Right hindlimb (tissue), 1 donor: ENCODE measurements at places on chromosomes 1 and 21.

- no peak for DNase-seq
These were observed 63.1 kb upstream of the SH3GLB1 start for GRCh38 chr1:86641318-86641717.

GRCh38 chr1:20726118-20726911, 6.2 kb downstream of the SH2D5 start:
- DNase-seq = no peak

DNA sequence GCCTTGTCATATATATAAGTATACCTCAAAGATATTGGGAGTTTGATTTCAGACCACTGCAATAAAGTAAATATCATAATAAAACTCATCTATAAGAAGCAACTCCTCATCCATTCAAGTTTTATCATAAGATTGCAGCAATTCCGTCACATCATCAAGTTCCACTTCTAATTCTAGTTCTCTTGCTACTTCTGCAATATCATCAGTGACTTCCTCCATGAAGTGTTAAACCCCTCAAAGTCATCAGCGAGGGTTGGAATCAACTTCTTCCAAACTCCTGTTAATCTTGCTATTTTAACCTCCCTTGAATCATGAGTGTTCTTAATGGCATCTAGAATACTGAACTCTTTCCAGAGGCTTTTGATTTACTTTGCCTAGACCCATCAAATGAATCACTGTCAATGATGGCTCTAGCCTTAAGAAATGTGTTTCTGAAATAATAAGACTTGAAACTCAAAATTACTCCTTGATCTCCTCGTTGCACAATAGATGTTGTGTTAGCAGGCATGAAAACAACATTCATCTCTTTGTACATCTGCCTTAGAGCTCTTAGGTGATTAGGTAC, 88.3 kb downstream of the RPE65 start:
- DNase-seq = no peak

DNA sequence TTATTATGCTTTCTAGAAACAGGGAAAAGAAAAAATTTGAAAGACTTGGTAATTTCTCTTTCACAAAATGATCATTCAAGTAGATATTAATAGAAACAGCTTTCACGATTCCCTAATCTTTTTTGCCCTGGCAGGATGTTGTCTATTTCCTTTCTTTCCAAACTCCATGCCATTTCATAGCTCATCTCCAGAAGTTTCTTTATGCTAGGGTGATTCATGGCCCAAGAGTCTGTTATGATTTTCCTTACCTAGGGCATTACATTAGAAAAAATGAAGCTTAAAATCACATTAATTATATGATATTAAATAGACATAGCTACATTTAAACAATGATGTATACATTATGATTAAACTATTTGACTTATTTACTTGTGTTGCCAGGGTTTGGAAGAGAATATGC, 762.1 kb downstream of the LTN1 start:
- no peak for DNase-seq

GRCh38 chr1:61132645-61133334, 50.4 kb downstream of the NFIA start:
- no peak for DNase-seq

- DNase-seq = no peak
These were observed 595 bp downstream of the EXOC8 start for GRCh38 chr1:231337043-231337471.

- DNase-seq = no peak
These were observed 298.5 kb downstream of the PCP4 start for GRCh38 chr21:40165773-40166070.

GRCh38 chr1:204031098-204031710, 41.7 kb upstream of the SOX13 start:
- no peak for DNase-seq

GRCh38 chr1:200972985-200973742, 50.4 kb downstream of the KIF21B start:
- DNase-seq = peak; percentile 19

DNA sequence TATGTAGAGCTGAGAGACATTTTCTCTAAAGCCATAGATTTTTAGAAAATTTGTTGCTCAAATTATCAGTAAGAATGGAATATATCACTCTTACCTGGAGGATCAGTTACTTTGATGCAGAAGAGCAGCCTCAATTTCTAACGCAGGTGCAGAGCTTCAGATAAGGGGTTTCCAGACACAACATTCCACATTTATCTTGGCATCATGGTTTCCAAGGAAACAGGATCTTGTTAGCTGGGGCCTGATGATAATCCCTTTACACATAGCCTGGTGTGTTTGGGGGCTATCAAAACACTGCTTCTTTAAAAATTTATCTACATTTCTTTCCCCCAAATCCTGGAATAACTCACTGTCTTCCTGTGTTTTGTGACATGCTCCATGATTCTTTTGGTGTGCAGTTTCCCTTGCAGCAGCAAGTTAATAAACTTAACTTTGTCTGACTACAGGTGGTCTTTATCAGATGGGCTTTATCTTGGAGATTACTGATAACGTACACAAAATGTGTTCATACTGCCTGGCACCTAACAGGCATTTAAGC, 2.7 kb upstream of the STX12 start:
- no peak for DNase-seq

- no peak for DNase-seq
These were observed 10.5 kb upstream of the LAX1 start for GRCh38 chr1:203754455-203754864.

DNA sequence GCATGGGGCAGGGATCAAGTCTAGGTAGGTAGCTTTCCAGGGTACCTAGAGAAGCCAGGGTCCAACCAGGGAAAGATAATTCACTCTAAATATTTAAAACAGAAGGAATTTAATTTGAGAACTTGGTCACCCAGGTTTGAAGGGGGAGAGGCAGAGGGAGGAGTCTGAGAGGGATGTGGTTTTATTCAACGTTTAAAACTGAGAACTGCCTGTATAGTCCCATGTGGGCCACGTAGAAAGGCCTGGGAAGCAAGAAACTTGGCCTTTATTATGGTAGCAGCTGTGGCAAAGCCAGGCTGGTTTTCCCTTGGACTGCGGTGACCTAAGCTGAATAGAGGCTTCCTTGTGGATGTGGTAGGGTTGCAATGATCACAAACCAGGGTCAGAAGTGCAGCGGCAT, 42.0 kb upstream of the DUSP10 start:
- DNase-seq = peak; percentile 42

DNA sequence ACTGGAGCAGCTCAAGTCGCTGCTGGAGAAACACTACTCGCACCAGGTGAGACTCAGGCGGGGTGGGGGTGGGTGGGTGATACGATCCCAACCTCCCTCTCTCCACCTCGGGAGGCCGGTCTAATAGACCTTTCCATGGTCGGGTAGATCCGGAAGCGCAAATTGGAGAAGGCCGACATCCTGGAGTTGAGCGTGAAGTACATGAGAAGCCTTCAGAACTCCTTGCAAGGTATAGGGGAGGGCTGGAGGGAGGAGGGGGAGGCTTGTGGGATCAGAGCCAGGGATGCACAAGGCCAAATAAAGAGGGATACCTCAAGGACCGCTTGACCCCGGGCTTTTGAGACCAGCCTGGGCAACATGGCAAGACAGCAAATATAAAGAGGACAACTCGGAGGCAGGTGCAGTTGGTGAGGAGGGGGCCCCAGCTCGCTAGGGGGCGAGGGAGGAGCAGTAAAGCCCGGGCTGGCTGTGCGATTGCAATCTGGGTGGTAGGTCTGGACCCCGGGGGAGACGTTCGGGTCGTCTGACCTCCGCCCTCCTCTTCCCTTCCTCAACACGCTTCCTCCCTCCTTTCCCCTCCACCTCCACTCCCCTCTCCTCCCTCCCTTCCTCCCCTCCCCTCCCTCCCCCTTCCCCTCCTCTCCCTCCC, 546 bp downstream of the HES3 start:
- DNase-seq = no peak

DNA sequence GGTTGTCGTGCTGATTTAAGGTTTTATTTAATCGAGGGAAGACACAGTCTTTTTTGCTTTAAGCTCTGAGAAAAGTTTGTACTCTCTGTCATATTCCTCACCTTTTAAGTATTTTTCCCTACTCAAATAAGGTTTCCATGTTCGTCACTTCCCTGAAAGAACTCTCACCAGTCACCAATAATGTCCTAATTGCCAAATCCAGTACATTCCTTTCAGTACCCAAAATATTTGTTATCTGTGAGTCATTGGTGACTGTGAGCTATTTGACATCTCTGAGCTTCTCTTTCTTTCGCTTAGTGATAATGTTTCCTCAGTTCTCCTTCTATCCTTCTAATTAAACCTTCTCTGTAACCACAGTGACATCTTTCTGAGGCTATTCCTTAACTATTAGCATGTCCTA, 874.2 kb upstream of the ADGRL2 start:
- DNase-seq = no peak

- peak; percentile 25 for DNase-seq
These were observed 28.5 kb upstream of the ARHGAP29 start for GRCh38 chr1:94265906-94266305.

GRCh38 chr1:85258536-85259117, 835 bp downstream of the C1orf52 start:
- no peak for DNase-seq

DNA sequence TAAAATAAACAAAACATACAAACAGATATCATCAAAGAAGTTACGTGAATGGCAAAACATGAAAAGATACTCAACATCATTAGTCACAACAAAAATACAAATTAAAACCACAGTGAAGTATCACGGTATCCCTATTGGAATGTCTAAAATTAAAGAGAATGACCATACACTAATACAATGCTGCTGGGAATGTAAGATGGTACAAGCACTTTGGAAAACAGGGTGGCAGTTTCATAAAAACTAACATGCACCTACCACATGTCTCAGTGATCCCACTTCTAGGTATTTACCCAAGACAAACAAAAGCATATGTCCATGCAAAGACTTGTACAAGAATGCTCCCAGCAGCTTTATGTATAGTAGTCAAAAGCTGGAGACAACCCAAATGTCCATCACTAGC, 69.1 kb downstream of the HSF2BP start:
- no peak for DNase-seq

DNA sequence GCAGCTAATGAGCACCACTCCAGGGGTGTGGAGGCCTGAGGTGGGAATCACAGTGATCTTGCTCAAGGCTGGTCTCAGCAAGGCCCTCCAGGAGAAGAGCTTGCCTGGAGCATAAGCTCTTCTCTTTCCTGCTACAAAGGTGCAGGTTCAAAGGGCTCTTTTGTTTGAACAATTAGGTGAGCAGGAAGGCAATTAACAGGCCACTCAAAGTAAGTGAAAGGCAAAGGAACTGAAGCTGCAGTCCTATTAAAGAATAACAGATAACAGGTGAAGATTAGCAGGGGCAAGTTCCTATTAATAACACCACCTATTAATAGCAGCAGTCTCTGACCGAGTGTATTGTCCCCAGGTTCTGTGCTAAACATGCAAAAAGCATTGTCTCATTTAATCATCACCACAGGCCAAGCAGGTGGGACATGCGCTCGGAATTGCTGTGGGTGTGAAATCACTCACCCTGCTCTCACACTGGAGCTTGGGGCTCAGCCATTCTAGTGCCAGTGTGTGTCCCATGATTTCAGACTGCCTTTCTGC, 113.8 kb downstream of the RHOU start:
- no peak for DNase-seq

GRCh38 chr1:169108223-169108622, 1.7 kb downstream of the ATP1B1 start:
- no peak for DNase-seq

GRCh38 chr1:205597691-205598314, 34.0 kb downstream of the ELK4 start:
- peak; percentile 94 for DNase-seq

GRCh38 chr1:14486401-14487201, 111.9 kb upstream of the KAZN start:
- peak; percentile 59 for DNase-seq

DNA sequence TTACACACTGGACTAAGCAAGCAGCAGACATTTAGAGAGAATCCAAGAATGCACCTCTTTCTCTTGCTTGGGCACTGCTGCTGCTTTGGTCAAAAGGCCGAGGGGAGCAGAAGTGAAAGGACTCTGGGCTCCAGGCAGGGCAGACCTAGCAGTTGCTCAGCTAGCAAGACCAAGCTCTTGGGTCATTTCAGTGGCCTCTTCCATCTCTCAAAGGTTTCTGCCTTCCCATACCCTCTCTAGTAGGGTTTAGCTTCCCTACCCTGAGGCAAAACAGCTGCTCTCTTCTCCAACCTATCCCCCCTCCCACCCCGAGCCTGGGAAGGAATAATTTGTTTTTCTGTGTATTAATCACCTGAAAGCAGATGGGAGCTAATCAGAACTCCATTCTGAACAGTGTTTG, 25.8 kb downstream of the TFAP2E start:
- DNase-seq = no peak

DNA sequence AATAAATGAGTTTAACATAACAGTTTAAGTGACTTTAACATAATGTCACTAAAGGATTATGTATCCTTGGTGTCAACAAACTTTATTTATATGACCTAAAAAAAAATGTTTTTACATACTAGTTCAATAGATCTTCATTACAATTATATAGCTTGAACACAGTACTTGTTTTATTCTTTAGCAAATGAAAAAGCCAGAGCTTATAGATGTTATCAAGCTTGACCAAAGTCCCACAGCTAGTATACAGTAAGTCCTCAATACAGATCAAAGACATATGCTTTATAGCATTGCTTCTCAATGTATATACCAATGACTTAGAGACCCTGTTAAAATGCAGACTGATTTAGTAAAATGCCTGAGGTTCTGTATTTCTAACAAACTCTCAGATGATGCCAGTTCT, 42.4 kb downstream of the UCHL5 start:
- no peak for DNase-seq

- no peak for DNase-seq
These were observed 1.1 kb upstream of the IGSF9 start for GRCh38 chr1:159946242-159947187.

- DNase-seq = no peak
These were observed 567.2 kb downstream of the NPHP4 start for GRCh38 chr1:5424802-5425703.

DNA sequence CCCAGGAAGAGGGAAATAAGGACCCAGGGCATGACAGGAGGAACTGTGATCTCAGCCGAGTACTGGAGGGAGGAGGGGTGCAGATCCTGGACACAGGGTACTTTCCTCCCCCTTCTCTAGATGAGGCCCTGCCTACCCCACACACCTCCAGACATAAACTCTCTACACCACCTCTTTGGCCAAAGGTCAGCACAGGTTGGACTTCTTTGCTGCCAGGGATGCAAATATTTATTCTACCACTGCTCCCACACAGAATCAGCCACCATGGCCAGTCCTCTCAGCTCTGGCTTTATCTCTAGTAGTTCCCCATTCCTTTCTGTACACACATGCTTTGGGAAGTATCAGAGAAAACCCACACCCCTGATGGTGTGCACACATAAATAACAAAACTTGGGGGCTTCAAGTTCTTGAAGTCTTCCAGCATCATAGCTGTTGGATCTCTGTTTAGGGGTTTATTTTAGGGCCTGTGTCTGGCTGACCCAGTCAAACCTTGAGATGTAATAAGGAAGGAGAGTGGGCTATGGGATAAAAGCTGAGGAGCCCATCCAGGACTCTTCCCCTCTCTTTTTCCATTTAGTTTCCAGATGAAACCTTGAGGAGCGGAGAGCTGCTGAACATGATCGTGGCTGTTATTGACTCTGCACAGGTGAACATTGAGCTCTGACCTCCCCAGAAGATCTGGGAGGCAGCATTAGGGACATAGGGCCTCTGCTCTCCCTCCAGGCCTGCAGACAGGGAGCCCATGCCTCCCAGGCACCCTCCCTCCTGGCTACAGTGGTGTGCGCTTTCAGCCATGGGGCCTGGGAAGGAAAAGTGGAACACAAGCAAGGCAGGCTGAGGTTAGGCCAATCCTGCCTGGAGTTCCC, 6.7 kb upstream of the SLC27A3 start:
- no peak for DNase-seq
